ENCODE measurements at places on chromosomes 16 and 17.

DNA sequence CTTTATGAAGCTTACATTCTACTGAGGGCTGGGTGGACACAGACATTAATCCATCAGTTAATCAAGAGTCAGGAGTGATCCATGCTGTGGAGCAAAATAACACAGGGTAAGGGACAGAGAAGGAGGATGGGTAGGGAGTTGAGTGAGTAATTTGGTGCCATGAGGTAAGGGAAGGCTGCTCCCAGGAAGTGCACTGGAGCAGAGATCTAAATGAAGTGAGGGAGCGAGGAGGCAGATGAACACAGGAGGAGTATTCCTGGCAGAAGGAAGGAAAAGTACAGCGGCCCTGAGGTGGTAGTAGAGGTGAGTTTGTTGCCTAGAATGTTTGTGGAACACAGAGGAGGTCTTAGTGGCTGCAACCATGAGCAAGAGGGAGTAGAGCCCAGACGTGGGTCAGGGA is 34.8 kb downstream of the ASIC2 start:
- no peak for DNase-seq

DNA sequence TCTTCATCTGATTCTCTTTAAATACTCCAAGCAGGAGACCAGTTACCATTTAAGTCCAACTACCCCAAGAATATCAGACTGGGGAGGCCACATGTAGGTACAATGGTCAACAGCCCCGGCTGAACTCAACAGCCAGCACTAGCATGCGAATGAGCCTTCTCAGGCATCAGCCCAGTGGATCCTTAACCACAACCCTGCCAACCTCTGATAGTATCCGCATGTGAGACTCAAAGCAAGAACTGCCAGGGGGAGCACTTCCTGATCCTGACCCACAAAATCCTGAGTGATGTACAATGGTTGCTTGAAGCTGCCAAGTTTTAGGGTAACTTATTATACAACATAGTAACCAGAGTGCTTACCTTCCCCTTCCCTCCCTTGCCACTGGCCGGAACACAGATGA is 4.0 kb downstream of the PYY start:
- DNase-seq = no peak

GRCh38 chr17:8940866-8941471 is 24.5 kb downstream of the PIK3R5 start:
- DNase-seq = no peak

- DNase-seq = no peak
Measured at GRCh38 chr16:80197741-80198201, 343.0 kb upstream of the DYNLRB2 start.

DNA sequence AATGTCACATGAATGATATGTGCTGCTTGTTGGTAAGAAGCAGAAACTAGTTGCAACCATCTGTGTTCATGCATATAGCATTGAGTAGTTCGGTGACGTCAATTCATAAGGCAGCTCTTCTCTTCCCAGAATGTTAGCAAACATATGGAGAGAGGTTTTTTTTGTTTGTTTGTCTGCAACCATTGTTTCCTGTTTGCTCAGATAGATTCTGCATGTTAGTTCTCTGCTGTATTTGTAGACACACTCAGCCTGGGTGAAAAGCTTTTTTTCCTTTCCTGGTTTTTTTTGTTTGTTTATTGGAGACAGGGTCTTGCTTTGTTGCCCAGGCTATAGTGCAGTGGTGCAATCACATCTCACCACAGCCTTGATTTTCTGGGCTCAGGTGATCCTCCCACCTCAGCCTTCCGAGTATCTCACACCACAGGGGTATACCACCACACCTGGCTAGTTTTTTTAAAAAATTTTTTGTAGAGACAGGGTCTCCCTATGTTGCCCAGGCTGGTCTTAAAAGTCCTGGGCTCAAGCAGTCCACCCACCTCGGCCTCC is 16.7 kb downstream of the WSB1 start:
- DNase-seq = no peak

GRCh38 chr17:17606416-17607000 is 15.0 kb upstream of the PEMT start:
- no peak for DNase-seq

GRCh38 chr16:53766304-53767016 is 62.5 kb downstream of the FTO start:
- DNase-seq = no peak

GRCh38 chr17:12320286-12320685 is 299.6 kb downstream of the MAP2K4 start:
- no peak for DNase-seq

DNA sequence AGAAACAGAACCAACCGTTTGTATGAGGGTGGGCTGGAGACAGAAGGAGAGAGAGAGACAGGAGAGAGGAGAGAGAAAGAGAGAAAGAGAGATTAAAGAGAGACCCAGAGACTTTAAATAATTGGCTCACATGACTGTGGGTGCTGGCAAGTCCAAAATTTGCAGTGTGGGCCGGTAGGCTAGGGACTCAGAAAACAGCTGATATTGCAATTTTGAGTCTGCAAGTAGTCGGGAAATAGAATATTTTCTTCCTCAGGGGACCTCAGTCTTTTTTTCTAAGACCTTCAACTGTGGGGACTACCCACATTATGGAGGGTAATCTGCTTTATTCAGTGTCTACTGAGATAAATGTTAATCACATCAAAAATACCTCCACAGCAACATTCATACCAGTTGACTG is 1439.0 kb downstream of the CDH11 start:
- DNase-seq = no peak

GRCh38 chr16:88007321-88007731 is 56.1 kb downstream of the BANP start:
- DNase-seq = no peak

DNA sequence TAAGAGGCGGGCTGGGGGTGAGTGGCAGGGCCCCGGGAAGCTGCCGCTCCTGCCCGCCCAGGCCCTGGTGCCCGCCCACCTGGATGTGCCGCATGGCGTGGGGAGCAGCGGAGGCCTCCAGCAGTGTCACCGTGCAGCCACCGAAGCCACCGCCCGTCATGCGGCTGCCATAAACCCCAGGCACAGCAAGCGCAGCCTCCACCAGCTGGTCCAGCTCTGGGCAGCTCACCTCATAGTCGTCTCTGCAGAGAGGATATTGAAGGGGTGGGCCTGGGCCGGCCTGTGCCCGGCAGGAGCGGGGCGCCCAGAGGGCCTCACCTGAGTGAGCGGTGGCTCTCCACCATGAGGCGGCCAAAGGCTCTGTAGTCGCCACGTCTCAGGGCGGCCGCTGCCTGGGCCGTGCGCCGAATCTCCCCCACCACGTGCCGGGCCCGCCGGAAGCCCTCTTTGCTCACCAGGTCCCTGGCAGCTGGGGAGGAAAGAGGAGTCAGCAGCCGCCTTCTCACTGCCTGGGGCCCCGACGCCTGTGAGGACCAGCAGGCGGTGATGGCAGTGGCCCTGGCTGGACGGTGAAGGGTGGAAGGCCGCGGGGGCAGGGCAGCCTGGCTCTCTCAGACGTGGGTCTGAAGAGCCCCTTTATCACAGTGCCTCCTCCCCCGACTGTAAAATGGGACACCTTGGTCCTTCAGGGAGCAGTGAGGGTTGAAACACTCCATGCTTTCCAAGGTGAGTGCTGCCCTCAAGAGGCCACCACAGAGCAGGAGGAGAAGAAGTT is 6.7 kb downstream of the GALK1 start:
- no peak for DNase-seq

DNA sequence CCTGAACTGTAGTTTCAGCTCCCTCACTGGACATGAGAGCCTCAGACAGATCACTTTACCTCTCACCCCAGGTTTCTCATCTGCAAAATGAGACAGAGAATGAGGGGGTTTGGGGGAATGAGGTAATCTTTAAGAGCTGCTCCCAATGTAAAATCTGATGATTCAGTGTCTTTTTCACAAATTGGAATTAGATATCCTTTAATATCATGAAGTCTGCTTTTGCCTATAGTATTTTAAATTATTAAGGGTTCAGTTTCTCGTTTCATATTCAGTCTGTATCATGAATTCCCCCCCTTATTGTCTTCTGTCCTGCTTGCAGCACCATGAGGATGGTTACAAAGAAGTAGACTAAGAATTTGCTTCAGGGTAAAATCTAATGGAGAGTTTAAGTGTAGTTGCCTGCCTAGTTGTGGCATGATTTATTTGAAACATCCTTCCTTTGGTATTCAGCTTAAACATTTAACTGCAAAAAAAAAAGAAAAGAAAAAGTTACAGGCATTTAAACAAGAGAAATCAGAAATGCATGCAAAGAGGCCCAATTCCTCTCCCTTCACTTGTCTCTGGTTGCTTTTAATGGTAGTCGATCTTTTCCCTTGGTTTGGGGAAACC is 77.3 kb downstream of the WNT3 start:
- DNase-seq = no peak

GRCh38 chr16:11326084-11326736 is 19.0 kb upstream of the RMI2 start:
- DNase-seq = no peak

- no peak for DNase-seq
Measured at GRCh38 chr17:9268546-9268945, 247.2 kb downstream of the NTN1 start.

GRCh38 chr17:233473-233941 is 52.1 kb upstream of the DOC2B start:
- no peak for DNase-seq

GRCh38 chr16:21634216-21634615 is 18.2 kb downstream of the IGSF6 start:
- DNase-seq = no peak

DNA sequence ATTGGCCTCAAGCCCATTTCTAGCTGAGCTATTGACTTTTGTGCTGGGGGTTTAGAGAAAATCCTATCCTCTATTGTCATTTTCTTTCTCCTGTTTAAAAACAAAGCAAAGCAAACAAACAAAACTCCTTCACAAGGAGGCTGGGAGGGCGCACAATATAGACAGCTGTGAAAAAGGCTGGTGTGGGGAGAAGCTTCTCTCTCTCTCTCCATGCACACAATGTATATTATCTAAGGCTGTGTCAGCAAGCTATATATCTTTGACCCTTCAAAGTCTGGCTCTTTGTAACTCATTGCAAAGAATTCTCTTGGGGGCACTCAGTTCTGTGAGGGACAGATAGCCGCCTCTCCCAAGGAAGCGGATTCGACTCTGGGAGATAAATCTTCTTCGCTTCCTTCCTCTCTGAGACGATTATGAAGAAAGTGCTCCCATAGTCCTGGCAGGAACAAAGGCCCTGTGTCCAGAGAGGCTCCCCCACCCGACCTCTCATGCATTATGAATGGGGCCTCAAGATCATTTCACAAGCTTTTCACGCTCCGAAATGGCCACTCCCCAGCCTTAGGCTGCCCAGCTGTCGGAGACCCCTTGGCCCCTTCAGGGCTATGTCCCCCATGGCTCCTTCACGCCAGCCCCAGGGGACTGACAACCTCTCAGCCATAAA is 33.2 kb upstream of the MEAK7 start:
- no peak for DNase-seq

DNA sequence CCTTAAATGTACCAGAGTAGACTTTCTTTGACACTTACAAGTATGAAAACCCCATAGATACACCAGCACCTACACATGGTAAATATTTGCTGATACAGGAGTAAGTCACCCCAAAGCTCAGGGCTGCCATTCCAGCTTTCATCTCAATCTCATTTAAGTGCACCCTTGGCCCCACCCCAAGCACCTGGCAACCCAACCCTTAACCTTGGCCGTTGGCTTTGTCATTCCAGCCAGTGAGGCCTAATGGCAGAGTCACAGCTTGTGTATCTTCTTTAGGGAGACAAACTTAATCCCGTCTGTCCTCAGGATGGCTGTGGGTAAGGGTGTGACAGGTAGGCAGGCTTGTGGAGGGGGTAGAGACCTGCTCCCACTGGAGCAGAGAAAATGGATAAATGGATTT is 31.5 kb upstream of the TMEM220 start:
- no peak for DNase-seq

- DNase-seq = no peak
Measured at GRCh38 chr17:42132941-42133340, 10.3 kb downstream of the HSPB9 start.

DNA sequence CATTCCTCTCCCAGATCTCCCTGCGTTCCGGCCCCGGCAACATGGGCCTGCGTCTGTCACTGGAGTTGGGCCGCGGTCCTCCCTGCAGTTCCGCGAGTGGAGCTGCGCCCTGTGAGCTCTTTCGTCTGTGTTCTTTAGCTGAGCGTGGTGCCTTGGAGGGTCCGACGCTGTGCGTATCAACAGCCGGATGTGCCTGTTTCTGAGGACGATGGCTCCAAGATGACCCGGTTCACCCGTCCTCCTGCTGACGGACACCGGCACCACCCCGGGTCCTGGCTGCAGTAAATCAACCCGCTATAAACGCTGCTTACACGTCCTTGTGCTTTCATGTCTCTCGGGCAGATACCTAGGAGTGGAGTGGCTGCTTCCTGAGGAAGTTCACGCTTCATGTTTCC is 44.8 kb upstream of the GNG13 start:
- DNase-seq = no peak

DNA sequence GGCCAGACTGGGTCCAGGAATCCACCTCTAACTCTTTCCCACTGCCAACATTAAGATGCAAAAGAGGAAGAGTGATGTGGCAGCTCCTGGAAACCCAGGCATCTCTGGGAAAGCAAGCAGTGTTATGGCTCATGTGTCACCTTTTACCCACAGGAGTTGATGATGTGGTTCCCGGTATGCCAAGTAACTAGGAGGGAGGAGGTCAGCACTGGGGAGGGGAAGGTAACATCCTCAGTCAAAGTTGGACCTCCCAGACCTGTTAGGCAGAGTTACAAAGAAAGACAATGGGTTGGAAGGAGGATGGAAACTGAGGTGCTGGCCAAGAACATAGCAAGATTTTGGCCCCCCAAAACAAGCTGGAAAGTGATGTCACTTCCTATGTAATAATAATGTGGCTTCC is 11.4 kb downstream of the KRABD2 start:
- DNase-seq = no peak

DNA sequence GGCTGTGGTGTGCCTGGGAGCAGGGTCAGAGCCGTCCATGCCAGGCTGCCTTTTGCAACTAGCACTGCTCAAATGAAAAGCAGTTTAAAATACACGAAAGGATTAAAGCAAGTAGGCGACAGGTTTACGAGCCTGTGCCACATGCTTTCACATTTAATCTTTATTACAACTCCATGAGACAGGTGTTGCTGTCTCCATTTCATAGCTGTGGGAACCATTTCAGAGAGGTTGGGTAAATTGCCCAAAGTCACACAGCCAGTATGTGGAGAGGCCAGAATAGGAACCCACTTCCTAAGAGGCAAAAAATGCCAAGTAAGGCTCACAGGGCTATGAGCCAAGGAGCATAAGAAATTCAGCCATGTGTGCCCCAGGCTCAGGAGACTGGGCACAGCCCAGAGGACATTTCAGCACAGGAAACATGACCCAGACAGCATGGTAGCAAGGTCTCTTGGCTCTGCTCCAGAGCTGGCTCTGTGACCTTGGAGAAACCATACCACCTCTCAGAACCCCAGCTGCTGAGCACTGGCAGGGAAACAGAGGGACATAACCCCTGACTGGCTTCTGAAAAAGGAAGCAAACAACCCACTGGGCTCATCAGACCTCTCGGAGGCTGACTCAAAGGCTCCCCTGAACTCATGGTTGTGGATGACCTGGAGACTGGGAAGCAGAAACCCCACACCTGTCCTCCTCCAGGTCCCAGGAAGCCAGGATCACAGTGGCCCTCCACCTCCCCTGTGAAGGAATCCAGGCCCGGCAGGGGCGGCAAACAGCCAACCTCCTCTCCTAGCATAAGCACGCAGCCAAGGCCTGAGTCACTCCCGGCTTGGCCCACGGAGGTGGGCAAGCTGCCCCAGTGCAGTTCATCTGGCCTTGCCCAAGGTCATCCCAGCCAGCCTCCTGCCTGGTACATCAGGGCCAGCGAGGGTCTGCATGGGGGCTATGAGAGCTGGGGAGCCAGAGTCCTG is 40.3 kb upstream of the MRPS23 start:
- no peak for DNase-seq

- DNase-seq = no peak
Measured at GRCh38 chr16:89498839-89499238, 8.5 kb upstream of the ANKRD11 start.

GRCh38 chr16:23408242-23408822 is 44.7 kb downstream of the COG7 start:
- DNase-seq = no peak

All from CD8-positive, alpha-beta T cell (primary cell).